ENCODE measurements at places on chromosomes 11 and 22.
A peak's percentile ranks its signal among the peaks of the same experiment; 100 is the strongest.

DNA sequence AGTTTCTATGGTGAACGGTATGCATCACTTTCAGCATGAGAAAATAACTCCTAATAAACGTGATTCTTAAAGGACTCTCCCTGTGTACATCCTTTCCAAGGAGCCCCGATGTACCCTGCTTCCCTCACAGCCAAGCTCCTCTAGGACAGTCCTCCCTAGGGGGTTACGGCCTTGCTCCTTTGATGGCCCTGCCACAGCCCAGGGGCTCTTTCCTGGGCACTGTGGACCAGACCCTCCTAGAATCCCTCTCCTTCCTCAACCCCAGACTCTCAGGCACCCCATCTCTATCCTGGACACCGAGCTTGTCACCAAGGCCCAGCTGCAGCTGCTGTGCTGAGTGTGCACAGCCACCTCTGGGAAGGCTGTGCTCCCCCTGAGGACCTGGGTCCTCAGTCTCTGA is 3.9 kb upstream of the SAMM50 start:
- no peak for DNase-seq

GRCh38 chr11:37170311-37170710 is 572.3 kb upstream of the RAG2 start:
- DNase-seq, result no peak

- DNase-seq, result no peak
Measured at GRCh38 chr11:32843544-32843943, 13.8 kb downstream of the PRRG4 start.

DNA sequence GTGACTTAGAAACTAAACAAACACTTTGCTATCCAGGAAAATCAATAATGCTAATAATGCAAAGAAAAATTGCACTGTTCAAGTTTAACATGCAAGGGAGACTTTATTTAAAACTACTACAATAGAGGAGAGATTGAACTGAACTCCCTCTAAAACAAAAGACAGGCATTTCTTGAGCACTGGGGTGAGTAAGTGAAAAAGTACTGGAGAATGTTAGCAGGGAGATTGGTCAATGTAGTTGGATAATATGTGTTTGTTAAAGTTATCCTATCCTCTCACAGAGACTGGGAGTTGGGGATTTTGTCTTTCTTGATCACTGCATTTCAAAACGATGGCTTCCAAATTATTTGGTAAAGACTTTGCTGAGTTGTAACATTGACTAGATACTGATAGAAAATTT is 77.6 kb downstream of the LUZP2 start:
- DNase-seq, result peak; percentile 37

- DNase-seq, result no peak
Measured at GRCh38 chr11:36278531-36279282, 10.5 kb downstream of the COMMD9 start.

- DNase-seq, result peak; percentile 97
Measured at GRCh38 chr22:36465232-36466021, 16.0 kb downstream of the TXN2 start.

- DNase-seq, result no peak
Measured at GRCh38 chr11:84091212-84091986, 805.2 kb upstream of the CCDC90B start.

DNA sequence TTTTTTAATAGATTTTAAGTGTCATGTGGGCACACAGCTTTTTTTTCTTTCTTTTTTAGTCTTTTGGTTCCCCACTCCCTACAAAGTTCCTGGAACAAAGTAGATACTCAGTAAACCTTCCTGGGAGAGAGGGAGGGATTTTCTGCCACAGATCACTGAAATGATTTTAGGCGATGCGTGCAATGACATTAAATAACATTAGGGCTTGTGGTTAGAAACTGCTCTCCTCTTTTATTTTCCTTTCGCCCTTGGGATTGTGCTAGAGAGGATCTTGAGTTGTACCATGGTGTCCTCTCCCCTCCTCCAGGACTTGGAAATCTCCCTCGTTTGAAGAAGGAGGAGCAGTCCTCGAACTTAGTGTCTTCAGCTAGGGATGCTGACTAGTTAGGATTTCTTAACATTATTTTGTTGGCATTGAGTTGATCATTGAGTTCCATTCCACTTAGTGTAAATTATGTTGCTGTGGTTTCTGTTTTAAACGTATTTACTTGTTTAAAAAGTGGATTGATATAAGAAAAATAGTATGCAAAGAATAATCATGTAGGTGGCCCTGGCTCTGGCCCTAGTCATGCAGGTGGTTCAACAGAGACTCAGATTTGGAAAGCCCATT is 88.4 kb downstream of the TRAF6 start:
- DNase-seq, result no peak

DNA sequence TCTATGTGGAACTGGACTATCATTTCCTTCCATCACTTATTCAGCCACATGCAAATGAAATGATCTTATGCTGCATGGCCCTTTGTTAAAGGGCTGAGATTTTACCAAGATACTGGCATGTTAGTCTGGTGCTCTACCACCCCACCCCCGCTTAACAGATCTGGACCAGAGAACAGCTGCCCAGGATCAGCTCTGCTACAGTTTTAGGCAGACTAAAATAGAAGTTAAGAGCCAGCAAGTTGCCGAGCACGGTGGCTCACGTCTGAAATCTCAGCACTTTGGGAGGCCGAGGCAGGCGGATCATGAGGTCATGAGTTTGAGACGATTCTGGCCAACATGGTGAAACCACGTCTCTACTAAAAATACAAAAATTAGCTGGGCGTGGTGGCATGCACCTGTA is 4.6 kb downstream of the DDB1 start:
- DNase-seq, result no peak

GRCh38 chr11:128733440-128734102 is 39.7 kb downstream of the FLI1 start:
- DNase-seq, result no peak

DNA sequence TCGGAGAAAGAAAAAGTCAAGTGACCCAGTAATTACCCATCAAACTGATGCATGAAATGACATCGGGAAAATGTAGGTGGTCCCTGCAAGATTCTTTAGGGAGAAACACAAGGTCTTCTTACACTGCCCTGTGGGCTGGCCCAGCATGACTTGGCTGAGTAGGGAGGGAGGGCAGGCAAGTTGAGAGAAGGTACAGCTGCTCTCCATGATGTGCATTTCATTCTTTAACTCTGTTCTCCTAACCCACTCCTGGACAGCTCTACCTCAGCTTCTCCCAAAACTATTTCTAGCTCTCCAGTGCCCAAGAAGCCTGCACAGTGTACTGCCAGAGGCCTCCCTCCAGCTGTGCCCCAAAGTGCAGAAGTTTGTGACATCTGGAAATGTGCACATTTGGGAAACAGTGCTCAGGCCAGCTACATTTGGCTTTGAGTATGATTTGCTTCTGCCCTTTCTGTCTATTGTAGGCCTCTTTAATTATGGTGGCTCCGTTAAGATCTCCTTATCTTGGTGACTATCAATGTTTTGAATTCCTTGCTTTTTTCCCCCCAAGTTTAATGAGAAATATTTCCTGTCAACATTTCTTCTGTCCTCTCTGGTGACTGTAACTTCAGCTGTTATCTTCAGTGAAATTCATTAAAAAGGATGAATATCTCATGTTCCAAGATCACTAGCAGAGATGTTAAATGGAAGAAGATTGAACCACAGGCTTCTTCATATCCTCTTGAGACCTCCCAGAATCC is 26.7 kb upstream of the PRSS23 start:
- no peak for DNase-seq

All from fibroblast of skin of back (primary cell).